Activated T-cell treated with anti-CD3 and anti-CD28 coated beads, Interleukin-2, amount 50 U/mL, for 24 hours (primary cell): ENCODE measurements at places on chromosomes 5 and 9.

DNA sequence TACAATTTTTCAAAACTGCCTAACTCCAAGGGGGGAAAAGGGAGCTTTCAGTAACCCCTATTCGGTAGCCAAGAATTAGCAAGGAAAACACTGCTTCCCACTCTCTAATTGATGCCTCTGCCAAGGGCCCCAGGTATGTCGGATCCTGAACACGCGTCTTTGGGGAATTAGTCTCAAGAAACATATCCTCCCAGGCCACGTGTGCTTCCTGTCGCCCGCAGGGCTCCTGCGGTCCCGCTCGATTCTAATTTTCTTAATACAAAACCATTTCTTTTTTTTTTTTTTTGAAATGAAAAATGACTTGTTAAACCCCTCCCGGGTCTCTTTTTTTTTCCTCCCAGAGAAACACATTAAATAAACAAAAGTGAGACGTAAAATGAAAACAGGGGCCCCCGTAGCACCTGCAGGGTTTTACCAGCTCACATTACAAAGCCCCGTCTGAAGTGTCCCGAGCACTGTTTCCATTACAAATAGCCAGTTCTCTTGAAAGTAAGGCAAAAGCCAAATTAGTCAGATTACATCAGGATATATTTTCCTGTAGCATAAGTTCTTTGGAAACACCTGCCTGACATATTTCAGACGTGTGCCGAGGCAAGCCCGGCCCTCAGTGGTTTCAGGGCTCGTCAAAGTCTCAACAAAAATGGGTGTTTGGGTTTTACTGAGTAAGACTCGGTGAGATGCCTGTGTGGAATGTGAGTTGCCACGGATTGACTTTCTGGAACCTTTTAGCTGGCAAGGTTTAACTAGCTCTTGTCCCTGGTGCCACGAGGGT, 21.5 kb downstream of the SMIM23 start:
- no peak for DNase-seq

GRCh38 chr5:169048181-169049125, 252.5 kb downstream of the SLIT3 start:
- no peak for DNase-seq

GRCh38 chr5:80033513-80033912, 1.6 kb upstream of the THBS4 start:
- no peak for DNase-seq

DNA sequence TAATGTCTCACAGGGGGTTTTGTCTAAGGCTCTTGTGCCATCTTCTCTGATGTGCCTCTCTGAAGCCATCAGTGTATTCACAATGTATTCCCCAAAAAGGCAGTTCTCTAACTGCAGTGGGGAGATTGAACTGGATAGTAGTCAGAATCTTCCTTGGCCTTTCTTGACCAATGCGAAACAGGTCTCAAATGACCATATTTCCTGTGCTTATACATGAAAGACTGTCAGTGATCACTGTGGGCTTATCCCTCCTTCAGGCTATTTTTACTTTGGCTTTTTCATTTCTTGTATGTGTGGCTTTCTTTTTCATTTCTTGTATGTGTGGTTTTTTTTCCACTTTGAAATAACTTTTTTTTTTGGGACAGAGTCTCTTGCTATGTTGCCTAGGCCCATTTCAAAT, 19.7 kb downstream of the HMGXB3 start:
- DNase-seq: no peak

GRCh38 chr9:30774326-30774725, 1610.1 kb upstream of the ACO1 start:
- DNase-seq: no peak

DNA sequence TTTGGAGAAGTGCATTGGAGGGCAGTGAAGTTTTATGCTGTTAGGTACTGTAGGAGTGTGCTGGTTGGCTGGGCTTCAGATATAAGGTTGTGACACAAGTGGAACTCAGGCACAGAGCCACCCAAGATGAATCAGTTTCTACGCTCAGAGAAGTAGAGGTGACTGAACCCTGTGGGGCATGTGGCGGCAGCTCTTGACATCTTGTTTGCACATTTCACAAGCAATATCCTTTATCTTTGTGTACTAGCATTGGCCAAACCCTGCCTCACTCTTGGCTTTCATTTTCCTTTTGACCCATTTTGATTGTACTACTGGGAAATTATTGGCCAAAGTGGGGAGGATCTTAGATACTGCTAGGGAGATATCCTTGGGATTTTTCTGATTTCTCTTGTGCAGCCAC, 110.0 kb downstream of the PSAT1 start:
- no peak for DNase-seq

DNA sequence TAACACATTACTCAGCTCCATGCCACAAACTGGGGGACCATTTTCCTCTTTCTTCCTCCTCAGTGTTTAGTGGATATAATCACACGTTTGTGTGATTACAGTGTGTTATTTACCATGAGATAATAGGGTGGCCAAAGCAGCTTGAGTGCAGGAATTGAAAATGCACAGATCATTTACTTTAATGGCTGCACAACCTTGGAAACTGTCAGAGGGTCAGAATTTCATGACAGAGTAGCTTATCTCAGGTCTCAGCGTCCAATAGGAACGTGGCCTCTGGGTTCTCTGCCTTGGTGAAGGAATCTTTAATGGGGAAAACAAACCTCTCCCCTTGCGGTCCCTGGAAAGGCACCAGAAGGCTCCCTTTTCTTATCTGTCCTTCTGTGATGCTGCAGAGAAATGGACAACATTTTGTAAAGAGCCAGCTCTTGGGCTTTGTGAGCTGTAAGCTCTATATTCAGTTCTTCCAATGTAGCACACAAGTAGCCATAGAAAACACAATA, 87.4 kb upstream of the CD180 start:
- DNase-seq: no peak

DNA sequence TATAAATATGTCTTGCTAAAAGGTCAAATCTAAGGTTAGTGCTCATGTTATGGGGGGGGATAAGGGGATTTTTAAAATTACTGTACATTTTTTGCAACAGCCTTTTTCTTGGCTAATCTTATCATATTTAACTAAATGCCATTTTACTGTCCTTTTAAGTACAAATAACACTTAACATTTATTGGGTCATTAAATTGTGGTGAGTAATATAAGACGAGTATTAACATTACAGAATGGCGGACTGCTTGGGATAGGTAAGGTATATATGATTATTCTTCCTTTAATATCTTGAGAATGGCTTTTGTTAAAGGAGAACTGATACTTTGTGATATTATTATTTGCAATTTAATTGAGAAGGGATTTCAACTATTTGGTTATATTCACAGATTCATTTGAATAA, 33.2 kb downstream of the GPR151 start:
- DNase-seq: no peak

DNA sequence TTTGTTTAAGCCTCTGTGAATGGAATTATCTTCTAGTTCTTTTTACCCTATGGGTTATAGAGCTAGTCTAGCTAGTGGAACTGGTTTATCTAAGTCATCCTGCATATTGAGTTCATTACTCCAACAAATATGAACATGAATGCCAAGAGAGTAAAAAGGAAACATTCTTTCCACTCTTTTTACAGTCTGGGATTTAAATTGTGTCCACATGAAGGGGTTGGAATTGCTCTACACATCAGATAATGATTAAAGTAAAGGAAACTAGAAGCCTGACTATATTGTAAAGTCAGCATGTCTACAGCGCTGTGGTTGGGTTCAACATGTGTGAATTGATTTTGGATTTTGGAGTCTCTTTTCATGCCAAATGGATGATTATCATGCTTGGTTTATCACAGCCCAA, 173.1 kb downstream of the CCDC171 start:
- no peak for DNase-seq
